Motor neuron (in vitro differentiated cells): ENCODE measurements at places on chromosomes 7 and 10. TPM values are rescaled to one million over a fixed set of nuclear protein-coding genes. Genes with fewer than 3 reads are reported as not detected.
A peak's percentile ranks its signal among the peaks of the same experiment; 100 is the strongest.

DNA sequence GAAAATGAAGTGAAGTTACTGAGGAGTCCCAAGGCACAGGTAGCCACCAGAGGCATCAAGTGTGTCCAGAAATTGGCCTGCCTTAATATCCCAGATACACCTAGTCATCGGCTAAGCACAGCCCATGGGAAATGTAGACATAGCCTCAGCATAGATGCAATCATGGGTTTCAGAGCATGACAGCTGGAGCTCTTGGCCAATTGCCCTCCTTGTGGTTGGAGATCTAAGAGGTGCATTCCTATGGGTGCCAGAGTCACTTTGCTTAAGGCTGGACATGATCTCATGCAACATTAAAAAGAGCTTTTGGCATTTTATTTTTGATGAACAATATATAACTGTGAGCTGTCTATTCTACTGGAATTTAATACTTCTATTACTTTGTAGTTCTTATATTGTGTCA is 758.0 kb upstream of the LRRTM3 start:
- ATAC-seq, result no peak

DNA sequence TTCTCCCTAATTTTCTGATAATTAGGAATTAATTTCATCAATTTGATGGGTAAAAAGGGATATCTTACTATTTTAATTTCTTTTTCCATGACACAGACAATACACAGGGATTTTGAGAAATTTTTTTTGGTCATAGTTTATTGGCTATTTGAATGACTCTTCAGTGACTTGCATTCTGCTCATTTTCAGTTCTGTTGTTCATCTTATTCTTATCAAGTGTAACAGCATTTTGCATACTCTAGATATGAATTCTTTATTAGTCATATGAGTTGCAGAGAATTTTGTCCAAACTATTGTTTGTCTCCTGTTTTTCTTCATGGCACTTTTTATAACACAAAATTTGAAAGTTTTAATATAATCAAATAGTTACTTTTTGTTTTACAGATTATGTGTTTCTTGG is 41.7 kb downstream of the MKLN1 start:
- ATAC-seq, result no peak

GRCh38 chr7:55502858-55503440 is 69.4 kb downstream of the VOPP1 start:
- no peak for ATAC-seq

DNA sequence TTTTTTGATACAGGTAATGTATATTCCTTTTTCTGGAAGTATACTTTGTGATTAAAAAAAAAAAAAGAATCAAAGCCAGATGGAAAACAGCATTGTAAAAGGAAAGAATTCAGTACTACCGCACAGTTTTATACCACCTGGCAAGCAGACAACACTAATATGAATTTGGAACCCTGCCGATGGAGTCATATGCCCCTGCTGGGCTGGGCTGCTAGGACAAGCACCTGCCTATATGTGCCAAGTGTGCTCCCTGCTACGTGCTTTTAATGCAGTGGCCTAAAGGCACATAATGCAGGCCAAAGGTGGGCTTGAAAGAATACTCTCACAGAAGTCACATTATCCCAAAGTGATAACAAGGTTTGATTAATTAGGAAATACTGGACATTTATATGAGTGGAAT is 29.8 kb upstream of the WAC start:
- peak; percentile 76 for ATAC-seq

Gene ATP5F1C
- 255 and 264 TPM in 2 replicates for total RNA-seq
